ENCODE measurements at places on chromosomes 1 and 21.

DNA sequence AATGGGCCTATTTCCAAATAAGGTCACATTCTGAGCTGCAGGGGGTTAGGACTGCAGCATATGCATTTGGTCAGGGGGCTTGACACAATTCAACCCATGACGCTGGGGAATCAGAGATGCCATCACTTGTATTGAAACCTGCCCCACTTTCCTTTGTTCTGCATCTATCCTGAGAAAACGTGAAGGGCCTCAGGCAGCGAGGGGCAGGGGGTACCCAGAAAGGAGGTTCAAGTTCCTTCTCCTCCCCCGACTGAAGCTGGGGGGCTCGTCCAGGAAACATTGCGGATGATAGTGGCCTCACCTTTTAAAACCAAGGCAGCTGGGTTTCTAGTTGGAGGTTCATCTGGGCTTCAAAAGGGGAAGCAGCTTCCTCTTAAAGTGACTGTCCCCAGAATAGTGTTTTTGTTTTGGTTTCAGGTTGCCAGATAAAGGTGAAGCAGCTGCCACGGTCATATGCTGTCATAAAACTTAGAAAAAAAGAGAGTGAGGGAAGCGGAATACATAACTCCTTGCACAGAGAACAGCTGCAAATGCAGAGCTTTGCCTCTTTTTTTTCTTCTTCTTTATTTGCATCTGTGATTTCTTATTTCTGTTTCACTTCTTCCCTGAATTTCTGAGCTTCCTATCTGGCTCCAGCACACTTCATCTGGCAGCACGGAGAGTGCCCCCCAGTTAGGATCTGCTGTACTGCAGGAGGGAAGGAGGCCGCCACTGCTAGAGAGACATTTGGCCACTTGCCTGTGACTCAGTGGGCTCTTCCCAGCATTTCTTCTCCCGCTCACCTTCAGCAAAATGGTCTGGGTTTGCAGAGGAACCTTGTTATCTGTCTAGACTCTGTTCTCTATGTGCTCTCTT lies 142.0 kb downstream of the AJAP1 start:
- no peak for DNase-seq

- DNase-seq: peak; percentile 96
Observed at GRCh38 chr1:39409055-39409816, 82.2 kb upstream of the BMP8A start.

DNA sequence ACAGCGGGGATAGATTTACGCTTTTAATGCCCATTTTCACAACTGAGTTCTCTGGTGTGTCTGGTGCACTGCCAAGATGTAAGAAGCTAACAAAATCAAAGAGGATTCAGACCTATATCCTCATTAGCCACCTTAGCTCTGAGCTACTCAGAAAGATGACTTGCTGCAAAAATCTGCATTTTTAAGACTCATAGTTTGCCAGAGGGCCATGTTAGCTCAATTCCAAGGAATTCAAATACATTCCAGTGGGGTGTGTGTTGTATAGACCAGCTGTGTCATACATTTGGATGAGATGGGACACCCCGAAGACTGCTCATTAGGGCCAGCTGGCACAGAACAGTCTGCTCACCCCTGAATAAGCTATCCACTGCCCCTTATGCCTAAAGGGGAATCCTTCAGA lies 8.9 kb downstream of the DENND2D start:
- no peak for DNase-seq

DNA sequence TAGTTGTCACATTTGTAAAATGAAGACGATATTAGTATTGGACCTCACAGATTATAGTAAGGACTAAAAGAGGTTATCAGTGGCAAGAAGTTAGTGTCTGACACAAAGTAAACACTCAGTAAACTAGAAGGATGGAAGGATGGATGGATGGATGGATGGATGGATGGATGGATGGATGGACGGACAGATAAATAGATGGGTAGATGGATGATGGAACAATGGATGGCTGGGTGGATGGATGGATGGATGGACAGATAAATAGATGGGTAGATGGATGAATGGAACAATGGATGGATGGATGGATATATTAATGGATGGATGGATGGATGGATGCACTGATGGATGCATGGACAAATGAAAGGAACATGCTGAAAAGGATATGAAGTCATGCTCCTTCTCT lies 22.3 kb upstream of the KAZN start:
- no peak for DNase-seq

DNA sequence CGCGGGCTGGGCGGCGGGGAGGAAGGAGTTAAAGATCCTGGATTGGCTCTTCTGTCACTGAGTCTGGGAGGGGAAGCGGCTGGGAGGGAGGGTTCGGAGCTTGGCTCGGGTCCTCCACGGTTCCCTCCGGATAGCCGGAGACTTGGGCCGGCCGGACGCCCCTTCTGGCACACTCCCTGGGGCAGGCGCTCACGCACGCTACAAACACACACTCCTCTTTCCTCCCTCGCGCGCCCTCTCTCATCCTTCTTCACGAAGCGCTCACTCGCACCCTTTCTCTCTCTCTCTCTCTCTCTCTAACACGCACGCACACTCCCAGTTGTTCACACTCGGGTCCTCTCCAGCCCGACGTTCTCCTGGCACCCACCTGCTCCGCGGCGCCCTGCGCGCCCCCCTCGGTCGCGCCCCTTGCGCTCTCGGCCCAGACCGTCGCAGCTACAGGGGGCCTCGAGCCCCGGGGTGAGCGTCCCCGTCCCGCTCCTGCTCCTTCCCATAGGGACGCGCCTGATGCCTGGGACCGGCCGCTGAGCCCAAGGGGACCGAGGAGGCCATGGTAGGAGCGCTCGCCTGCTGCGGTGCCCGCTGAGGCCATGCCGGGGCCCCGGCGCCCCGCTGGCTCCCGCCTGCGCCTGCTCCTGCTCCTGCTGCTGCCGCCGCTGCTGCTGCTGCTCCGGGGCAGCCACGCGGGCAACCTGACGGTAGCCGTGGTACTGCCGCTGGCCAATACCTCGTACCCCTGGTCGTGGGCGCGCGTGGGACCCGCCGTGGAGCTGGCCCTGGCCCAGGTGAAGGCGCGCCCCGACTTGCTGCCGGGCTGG lies at the start of gene NPR1:
Gene NPR1, plus strand, starts transcription at position 170 of the 818 bp plus-strand sequence. Its CDS starts 421 bp downstream, at position 591.
- no peak for DNase-seq

DNA sequence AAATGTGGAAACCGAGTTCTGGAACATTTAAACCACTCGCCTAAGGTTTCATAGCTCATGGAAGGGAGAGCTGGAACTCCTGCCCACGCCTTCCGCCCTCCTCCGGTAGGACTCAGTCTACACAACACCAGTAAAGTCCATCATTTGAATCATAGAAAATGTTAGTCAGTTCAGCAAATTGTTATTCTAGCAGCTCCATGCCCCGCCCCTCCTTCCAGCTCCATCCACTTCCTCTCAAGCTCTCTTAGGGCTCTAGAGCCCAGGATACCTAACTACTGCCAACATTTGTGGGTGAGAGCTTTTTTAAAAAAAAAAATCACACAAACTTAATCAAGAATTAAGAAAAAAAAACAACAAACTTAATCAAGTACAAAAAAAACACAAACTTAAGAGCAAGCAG lies 121.8 kb downstream of the TBX15 start:
- no peak for DNase-seq

GRCh38 chr1:48164571-48164970 lies 57.9 kb upstream of the SLC5A9 start:
- peak; percentile 59 for DNase-seq

DNA sequence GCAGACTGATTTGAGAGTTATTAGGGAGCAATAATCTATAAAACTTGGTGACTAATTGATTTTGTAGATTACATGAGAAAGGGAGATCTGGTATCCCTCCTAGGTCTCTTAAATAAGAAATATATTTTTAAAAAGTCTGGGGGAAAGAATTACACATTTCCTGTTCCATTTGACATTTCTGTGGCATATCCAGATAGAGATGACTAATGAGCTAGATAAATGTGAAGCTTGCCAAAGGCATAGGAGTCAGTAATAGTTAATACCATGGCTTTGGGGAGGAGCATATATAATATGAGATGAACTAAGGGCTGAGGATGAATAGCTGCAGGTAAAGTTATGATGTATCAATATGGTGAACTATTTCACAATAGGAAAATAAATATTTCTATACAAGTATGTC lies 663.7 kb downstream of the PTPRC start:
- no peak for DNase-seq

DNA sequence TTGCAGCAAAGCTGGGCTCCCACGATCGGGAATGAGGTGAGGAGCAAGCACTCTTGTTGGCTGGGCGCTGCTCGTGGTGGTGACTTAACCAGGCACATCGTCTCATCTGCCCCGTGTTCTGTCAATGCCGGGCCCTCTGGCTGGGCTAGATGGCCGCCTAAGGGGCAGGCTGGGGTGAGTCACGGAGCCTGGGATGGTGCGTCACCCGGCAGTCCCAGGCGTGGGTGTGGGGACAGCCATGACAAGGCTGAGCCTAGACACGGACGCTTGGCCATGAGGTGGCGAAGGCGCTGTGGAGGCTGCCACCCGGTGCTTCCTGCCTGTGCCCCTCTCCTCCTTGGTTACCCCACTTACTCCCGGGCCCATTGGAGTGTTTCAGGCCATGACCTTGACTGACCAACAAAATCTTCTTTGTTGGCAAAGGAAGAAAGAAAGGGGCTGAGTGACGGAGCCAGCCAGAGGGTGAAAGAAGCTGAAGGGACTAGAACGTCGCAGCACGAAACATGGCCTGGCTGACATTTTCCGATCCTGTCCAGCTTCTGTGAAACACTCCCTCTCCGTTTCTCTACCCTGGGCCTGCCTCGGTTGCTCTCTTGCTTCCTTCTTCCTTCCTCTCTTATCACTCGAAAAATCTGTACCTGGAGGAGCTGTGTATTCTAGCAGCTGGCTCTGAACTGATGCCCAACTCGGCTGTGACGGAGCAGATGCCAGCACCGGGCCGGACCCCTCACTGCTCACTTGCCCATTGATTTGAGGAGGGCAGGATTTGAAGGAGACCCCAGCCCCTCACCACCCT lies 596 bp downstream of the CD247 start:
- DNase-seq: no peak

DNA sequence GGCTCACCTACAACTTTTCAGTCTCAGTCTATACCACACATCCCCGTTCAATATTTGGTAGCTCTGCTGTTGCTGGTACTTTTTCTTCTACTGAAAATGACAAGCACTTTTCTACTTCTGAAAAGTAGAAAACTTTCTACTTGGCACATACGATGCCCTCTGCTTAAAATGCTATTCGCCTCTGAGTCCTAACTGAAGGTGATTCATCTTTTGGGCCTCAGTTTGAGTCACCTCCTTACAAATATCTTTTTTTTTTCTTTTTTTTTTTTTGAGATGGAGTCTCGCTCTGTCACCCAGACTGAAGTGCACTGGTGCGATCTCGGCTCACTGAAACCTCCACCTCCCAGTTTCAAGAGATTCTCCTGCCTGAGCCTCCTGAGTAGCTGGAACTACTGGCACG lies 136.0 kb upstream of the CYYR1 start:
- no peak for DNase-seq

DNA sequence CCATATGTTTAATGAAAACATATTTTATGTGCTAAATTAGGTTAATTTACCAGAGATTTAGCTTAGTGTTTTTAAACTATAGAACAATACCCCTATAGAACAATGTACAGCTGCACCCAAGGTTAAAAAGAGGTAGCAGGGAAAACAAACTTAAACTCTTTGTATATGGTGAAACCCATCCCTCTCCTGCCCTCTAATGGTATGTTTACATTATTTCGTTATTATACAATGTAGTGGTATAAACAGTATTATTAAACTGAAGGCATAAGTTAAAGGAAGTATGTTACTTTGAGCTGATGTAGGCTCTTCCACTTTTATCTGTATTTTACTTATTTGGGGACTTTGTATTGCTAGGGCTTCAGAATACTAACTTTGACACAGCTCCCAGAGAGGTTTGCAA lies 16.7 kb upstream of the ZYG11A start:
- peak; percentile 5 for DNase-seq

DNA sequence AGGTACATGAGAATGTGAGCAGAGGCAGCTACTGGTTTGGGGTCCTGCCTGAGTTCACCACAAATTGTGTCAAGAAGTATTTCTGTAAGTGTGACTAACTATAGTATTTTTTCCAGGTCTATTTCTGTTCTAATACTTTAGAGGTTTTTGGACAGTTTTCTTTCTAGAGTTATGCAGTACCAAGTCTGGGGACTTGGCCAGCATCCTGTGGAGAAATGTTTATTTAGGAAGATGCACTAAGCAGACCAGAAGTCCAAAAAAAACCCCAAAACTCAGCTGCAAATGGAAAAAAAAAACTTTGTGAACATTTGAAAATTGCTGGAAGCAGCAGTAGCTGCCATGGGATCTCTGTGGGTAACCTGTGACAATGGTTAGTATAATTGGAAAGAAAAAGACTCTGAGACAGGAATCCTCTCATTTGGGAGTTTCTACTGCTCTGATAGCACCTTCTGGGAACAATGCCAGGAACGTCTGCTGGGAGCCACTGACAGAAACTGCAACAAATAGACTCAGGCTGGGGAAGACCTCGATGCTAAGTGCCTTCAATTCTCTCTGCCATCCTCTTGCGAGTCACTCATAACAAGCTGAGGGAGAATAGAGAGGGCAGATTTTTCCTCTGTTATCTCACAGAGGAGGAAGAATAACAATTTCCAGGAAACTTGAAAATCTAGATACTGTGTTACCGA lies 37.6 kb downstream of the OR10R2 start:
- no peak for DNase-seq

DNA sequence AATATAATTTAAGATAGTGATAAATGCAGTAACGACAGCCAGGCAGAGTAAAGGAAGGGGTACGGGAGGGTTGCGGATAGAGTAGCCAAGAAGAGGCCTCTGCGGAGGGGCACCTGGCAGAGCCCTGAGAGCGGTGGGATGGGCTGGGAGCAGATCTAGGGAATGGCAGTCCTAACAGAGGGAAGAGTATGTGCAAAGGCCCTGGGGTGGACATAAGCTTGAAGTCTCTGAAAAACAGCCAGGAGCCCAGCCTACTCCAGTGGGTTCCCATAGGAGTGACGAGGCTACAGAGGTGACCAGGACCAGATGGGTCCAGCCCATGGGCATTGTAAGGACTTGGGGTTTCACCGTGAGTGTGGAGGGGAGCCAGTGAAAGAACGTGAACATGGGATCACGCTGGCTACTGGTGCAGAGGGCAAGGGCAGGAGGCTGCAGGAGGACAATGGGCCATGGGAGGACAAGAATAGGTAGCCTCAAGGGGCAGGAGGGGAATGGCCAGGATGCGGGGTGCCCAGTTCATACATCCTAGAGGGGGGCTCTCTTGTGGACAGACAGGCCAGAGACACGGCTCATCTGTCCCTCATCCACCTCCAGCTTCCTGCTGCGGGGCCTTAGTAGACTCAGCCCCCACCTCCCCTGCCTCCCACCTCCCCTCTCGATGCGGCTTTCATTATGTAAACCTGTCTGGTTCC lies 185.7 kb upstream of the VAMP3 start:
- no peak for DNase-seq

All from NCI-H748 treated with DMSO at 0.1 percent for 48 hours (cell line).